Activated B cell treated with CpG ODN at 0.5 μM for 24 hours (primary cell): ENCODE measurements at places on chromosomes 2 and 18. TPM values are rescaled to one million over a fixed set of nuclear protein-coding genes. Genes with fewer than 3 reads are reported as not detected.

Gene DUSP2
- 118 and 122 TPM in 2 replicates for total RNA-seq

Gene SERPINB13
- total RNA-seq: not detected in 2 replicates

Gene ABCB11
- 0.05 TPM in 1 of 2 replicates, not detected in the other for total RNA-seq

Gene FSHR
- total RNA-seq: not detected in 2 replicates

Gene NT5DC4
- 1.4 and 2.1 TPM in 2 replicates for total RNA-seq

Gene POTEE
- 0.29 and 0.39 TPM in 2 replicates for total RNA-seq

Gene ATG9A
- 28.3 and 38.3 TPM in 2 replicates for total RNA-seq

Gene C1GALT1C1L
- total RNA-seq: 0.17 TPM in 1 of 2 replicates, not detected in the other

Gene AGXT
- total RNA-seq: not detected in 2 replicates

DNA sequence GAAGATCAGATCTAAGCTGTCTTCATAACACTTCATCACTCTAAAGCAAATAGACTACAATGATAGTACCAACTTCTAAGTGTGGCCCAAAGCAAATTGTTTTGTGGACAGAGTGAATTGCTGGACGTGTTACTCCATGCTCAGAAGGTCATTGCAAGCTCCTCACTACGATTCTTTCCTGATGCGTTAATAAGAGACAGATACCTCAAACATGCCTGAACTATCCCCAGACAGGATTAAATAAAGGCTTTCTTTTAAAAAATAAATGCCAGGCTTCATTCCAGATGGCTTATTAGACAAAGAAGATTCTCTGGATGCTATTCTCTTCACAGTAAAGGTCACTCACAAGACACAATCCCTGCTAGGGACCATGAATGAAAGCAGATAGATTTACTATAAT lies 621.2 kb downstream of the DCDC2C start:
- H3K27ac ChIP-seq: no peak overlapping the region
- DNase-seq: no peak
- H3K4me1 ChIP-seq: no peaks in the 10 kb centered on the region
- H3K27me3 ChIP-seq: no peaks in the 10 kb centered on the region
- H3K4me3 ChIP-seq: no peak overlapping the region

DNA sequence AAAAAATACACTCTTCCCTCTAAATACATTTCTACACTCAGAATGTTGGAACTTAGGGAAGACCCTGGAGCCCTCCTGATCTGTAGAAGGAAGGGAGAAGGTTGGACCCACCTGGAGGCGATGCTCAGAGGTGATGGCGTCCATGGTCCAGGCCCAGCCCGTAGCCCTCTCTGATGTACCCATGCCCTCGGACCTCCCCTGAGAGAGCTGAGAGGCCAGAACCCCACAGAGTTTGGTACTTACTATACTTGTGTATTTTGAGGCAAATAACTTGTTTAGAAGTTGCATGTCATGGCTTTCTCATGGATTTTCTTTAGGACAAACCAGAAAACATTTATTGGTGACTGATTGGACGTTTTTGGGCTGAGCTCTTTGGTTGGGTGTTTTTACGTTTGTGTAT lies 10.5 kb downstream of the CTDP1 start:
- no peak overlapping the region for H3K4me3 ChIP-seq
- H3K27ac ChIP-seq: no peak overlapping the region
- H3K27me3 ChIP-seq: no peaks in the 10 kb centered on the region
- H3K4me1 ChIP-seq: peaks cover 9% of the 10 kb centered on the region
- no peak for DNase-seq
- H3K36me3 ChIP-seq: peaks cover 9% of the 10 kb centered on the region

DNA sequence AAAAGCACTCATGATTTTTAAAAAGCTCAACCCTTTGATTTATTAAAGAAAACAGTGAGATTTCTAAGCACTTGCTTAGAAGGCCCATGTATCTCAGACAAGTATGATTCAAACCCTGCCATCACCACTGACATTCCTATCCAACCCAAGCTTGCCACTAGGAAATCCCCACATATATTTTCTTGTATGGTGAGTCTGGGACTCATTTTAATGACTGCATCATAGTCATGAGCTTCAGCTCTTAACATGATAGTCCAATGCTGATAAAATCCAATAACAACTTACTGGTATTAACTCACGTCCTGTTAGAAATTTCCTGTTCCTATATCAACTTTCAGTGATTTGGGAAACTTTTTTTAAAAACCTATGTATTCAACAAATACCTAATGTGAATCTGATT lies 39.4 kb upstream of the NCKAP5 start:
- H3K27me3 ChIP-seq: no peaks in the 10 kb centered on the region
- no peak overlapping the region for H3K4me3 ChIP-seq
- no peaks in the 10 kb centered on the region for H3K4me1 ChIP-seq
- DNase-seq: no peak
- no peak overlapping the region for H3K27ac ChIP-seq

DNA sequence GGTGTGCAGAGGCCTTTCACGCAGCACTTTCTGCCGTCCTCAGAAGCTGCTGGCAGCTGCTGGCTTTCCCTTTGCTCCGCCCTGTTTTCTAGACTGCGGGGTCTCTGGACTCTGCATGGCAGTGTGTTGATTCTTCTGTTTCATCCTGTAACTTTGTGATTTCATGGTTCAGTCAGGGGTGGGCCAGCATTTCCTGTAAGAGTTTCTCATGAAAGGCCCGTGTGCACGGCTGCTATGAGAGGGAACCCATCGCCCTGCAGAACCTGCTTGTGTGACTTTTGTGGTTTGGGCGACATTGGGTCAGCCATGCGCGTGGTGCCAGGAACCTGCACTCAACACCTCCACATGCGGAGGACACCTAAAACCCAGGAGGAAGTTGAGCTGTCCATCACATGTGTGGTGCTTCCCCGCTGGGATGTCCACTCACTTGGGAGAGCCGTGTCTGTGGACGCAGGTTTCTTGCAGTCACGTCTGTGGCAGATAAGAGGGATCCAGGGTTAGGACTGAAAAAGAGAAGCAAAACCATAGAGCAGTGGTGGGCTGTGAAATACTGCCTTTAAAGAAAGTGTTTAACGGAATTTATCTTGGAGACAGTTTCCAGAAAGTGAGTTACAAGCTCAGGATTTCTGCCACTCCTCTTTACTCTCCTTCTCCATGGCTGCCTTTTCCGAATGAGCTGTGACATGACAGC lies 167.3 kb upstream of the ALKAL2 start:
- H3K27ac ChIP-seq: peak overlapping the region; percentile 67
- H3K27me3 ChIP-seq: no peaks in the 10 kb centered on the region
- no peak for DNase-seq
- peak overlapping the region; percentile 38 for H3K4me3 ChIP-seq

- H3K36me3 ChIP-seq: peaks cover 84% of the 10 kb centered on the region
- H3K27me3 ChIP-seq: no peaks in the 10 kb centered on the region
- peaks cover 26% of the 10 kb centered on the region for H3K4me1 ChIP-seq
- H3K27ac ChIP-seq: no peak overlapping the region
Observed at GRCh38 chr2:232842689-232843088, 27.4 kb upstream of the SNORC start.

- H3K27ac ChIP-seq: no peak overlapping the region
- no peak overlapping the region for H3K4me3 ChIP-seq
- DNase-seq: no peak
Observed at GRCh38 chr18:46320297-46320696, 216.1 kb downstream of the HAUS1 start.

- H3K4me1 ChIP-seq: no peaks in the 10 kb centered on the region
- H3K27me3 ChIP-seq: no peaks in the 10 kb centered on the region
- H3K27ac ChIP-seq: no peak overlapping the region
Observed at GRCh38 chr2:19932928-19933327, 31.1 kb upstream of the TTC32 start.

DNA sequence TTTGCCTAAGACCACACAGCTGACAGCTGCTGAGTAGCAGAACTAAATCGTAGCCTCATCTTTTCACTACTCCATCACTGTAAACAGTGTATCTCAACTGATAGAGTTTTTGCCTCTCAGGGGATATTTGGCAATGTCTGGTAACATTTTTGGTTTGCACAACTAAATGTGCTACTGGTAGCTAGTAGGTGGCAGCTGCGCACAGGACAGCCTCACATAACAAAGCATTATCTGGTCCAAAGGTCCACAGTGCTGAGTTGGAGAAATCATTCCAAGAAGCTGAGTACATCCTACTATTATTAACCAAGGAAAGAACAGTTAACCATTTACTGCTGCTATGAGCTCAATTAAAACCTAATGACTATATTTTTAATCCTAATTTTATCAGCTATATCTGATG lies 6.1 kb upstream of the CCDC102B start:
- H3K4me3 ChIP-seq: no peak overlapping the region
- no peak for DNase-seq
- H3K27ac ChIP-seq: no peak overlapping the region
- H3K36me3 ChIP-seq: no peaks in the 10 kb centered on the region

- H3K4me1 ChIP-seq: no peaks in the 10 kb centered on the region
- peaks cover 2% of the 10 kb centered on the region for H3K27me3 ChIP-seq
- no peak overlapping the region for H3K4me3 ChIP-seq
- H3K27ac ChIP-seq: no peak overlapping the region
- H3K36me3 ChIP-seq: no peaks in the 10 kb centered on the region
Observed at GRCh38 chr2:148565272-148565894, 79.2 kb upstream of the EPC2 start.

- H3K4me3 ChIP-seq: peak overlapping the region; percentile 36
- H3K27me3 ChIP-seq: no peaks in the 10 kb centered on the region
- H3K27ac ChIP-seq: peak overlapping the region; percentile 89
- H3K4me1 ChIP-seq: peaks cover 51% of the 10 kb centered on the region
- no peak for DNase-seq
- no peaks in the 10 kb centered on the region for H3K36me3 ChIP-seq
Observed at GRCh38 chr2:64700133-64700809, 46.6 kb upstream of the SERTAD2 start.

DNA sequence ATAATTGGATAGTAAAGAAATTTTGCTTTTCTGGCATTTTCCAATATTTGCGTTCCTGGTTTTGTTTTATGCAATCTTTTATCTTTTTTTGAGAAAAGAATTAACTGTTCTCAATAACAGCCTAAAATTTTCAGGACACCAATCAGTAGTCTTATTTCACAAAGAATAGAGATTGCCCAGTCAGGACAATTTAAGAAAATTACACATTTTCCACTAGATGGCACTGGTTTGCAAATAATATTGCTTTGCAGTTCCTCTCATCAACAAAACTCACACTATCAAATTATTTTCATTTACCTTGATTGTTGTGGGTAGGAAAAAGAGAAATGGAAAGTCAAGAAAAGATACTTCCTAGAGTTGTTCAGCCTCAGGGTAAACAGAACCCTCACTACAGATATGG lies 2.4 kb upstream of the RBM45 start:
- peaks cover 4% of the 10 kb centered on the region for H3K36me3 ChIP-seq
- H3K27me3 ChIP-seq: no peaks in the 10 kb centered on the region
- H3K4me1 ChIP-seq: peaks cover 31% of the 10 kb centered on the region
- no peak for DNase-seq

DNA sequence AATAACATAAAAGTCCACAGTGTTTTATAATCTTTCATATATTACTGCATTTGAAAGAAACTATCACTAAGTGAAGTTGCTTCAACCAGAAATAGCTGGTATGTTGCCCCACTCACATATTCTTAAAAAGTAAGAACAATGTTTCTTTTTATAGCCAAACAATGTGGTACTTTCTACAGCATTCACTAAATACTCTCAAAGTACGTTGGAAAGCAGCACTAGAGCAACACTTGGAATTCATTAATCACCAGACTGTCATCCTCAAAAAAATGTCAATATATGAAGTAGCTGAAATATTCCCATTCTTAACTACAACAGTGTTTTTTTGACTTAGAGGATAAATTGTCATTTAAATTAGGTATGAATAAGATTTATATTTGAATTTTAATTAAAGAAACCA lies 32.8 kb downstream of the COBLL1 start:
- no peak overlapping the region for H3K4me3 ChIP-seq
- no peaks in the 10 kb centered on the region for H3K27me3 ChIP-seq
- DNase-seq: no peak
- peaks cover 21% of the 10 kb centered on the region for H3K4me1 ChIP-seq

DNA sequence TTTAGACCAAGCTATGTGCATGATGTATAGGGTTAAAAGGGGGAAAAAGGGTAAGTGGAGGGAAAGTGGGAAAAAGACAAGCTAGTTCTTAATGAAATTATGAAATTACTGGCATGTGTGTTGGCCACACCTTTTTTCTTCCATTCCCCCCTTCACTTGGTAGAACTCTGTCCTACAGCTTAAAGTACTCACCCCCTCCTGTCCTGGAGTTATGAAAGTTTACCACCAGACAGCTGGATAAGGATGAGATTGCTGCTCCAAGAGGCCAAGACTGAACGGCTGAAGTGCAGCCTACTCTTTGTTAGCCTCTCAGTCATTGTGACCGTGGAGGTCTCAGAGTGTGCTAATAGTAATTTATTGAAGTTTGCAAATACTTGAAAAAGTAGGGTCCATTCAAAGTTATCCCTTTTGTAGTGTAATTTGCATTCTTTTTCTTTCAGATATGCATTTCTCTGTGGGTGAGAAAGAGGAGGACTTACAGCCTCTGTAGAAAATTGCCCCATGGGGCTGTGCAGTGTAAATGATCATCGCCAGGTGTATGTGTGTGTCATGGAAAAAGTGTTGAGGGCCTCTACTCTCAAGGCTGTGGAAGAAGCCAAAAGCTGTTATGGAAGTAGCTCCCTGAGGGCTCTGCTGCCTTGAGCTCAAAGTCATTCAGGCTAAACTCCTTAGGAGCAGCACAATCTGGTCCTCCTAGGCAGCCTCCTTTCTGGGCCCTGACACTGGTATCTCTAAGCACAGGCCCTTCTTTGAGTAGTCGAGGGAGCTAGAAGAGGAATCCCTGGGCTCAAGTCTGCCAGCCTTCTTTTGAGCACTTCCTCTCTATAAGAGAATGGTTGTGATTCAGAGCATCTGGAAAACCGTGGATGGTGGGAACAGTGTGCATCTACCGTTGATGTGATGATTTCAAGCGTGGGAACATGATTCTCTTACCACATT lies 46.2 kb downstream of the LHCGR start:
- H3K4me3 ChIP-seq: no peak overlapping the region
- no peak for DNase-seq
- H3K27me3 ChIP-seq: peaks cover 7% of the 10 kb centered on the region
- no peak overlapping the region for H3K27ac ChIP-seq
- H3K4me1 ChIP-seq: no peaks in the 10 kb centered on the region

- no peaks in the 10 kb centered on the region for H3K36me3 ChIP-seq
- H3K27ac ChIP-seq: no peak overlapping the region
- peaks cover 37% of the 10 kb centered on the region for H3K27me3 ChIP-seq
- H3K4me1 ChIP-seq: peaks cover 3% of the 10 kb centered on the region
- H3K4me3 ChIP-seq: no peak overlapping the region
- no peak for DNase-seq
Observed at GRCh38 chr2:100822587-100823248, 2.8 kb downstream of the NPAS2 start.

DNA sequence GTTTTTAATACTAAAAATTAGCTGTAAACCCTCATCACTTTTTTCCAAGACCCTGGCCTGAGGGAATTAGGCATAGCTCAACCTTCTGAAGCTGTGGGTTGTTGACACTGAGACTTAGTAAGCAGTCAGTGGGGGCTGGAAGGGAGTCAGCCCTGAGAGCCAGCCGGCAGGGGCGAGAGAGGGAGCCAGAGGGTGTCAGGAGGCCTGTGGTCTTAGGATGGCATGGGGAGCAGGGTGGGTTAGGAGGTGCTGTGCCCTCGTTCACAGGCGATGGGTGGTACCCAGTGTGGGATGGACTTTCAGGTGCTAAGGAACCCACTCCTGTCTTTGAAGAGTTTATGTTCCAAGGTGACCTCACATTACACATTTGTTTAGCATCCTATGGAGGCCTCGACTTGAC lies 49.3 kb downstream of the IL1RL2 start:
- H3K27me3 ChIP-seq: peaks cover 14% of the 10 kb centered on the region
- no peak for DNase-seq
- H3K4me3 ChIP-seq: no peak overlapping the region
- H3K36me3 ChIP-seq: no peaks in the 10 kb centered on the region
- no peak overlapping the region for H3K27ac ChIP-seq
- peaks cover 22% of the 10 kb centered on the region for H3K4me1 ChIP-seq
